ENCODE measurements at places on chromosomes 6 and 20. TPM values are rescaled to one million over a fixed set of nuclear protein-coding genes. Genes with fewer than 3 reads are reported as not detected.

DNA sequence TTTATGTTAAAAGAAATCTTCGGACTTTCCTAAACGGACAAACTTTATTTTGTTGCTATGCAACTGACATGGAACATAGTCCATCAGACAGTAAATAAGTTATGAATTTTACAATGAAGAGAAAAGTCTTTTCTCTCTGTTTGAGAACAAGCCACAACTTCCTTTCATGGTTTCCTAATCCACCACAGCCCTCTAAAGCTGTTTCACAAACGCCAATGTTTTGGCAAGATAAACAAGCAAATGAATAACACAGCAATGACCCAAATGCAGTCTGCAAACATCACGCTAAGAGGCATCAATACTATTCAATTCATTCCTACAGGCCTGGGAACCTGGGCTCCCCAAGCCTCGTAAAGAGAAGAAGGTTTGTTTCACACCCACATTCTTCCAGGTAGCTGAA lies 60.4 kb downstream of the HAO1 start:
- DNase-seq, result no peak

Gene HLA-DMA
- 68.2 TPM for total RNA-seq

- no peak for DNase-seq
Observed at GRCh38 chr6:8686077-8686476, 250.7 kb upstream of the SLC35B3 start.

DNA sequence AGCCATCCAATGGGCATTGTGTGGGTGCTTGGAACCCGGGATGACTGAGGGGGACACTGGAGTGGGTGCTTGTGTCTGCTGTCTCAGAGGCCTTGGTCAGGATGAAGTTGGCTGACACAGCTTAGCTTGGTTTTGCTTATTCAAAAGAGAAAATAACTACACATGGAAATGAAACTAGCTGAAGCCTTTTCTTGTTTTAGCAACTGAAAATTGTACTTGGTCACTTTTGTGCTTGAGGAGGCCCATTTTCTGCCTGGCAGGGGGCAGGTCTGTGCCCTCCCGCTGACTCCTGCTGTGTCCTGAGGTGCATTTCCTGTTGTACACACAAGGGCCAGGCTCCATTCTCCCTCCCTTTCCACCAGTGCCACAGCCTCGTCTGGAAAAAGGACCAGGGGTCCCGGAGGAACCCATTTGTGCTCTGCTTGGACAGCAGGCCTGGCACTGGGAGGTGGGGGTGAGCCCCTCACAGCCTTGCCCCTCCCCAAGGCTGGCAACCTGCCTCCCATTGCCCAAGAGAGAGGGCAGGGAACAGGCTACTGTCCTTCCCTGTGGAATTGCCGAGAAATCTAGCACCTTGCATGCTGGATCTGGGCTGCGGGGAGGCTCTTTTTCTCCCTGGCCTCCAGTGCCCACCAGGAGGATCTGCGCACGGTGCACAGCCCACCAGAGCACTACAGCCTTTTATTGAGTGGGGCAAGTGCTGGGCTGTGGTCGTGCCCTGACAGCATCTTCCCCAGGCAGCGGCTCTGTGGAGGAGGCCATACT lies 49.4 kb downstream of the PYGB start:
- DNase-seq, result no peak

Gene SIGLEC1
- 8.2 TPM for total RNA-seq

DNA sequence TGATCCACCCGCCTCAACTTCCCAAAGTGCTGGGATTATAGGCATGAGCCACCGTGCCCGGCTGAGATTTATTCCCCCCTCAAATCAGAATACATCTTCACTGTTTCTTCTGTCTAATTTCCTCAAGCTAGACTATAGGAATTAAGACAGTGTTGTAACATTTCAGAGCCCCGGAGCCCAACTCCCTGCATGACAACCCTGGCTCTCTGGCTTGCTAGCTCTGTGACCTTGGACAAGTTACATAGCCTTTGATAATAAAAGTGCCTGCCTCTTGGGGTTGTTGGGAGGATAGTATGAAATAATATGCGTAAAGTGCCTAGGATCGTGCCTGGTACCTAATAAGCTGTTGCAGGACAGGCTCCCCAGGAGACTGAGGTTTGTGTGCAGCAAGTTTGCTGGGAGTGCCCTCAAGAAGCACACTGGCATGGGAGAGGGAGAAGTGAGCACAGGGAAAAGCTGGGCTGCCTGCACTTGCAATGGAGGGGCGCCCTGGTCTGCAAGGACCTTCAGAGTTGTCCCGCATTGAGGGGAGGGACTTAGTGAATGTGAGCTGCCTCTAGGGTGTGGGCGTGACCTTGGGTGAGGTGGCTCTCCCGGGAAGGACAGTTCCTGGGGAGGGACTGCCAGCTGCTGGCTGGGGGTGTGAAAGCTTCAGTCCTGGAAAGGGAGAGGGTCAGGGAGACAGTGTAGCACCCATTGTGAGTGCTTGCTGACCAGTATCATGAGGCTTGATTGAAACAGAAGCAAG lies 43.4 kb downstream of the TAF8 start:
- DNase-seq, result no peak

GRCh38 chr6:36277946-36278470 lies 8.1 kb downstream of the PNPLA1 start:
- DNase-seq, result no peak

- DNase-seq, result no peak
Observed at GRCh38 chr6:33630014-33630413, 8.9 kb downstream of the ITPR3 start.

Gene SLC22A7
- total RNA-seq, result 0.37 TPM

DNA sequence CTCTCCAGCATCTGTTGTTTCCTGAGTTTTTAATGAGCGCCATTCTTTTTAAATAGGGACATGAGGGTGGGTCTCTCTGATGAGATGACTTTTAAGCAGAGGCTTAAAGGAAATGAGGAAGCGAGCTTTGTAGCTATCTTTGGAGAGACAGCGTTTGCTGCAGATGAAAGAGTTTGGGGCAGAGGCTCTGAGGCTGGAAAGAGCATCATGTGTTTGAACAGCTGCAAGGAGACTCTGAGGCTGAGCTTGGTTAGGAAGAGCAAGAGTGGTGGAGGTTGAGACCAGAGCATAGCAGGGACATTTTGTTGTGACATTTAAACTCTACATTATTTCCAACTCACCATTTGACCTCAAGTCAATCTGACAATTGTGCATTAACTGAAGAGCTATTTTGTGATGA lies 38.3 kb upstream of the TMX4 start:
- DNase-seq, result no peak

- DNase-seq, result peak; percentile 26
Observed at GRCh38 chr6:40845553-40845952, 193.5 kb downstream of the UNC5CL start.

- peak; percentile 76 for DNase-seq
Observed at GRCh38 chr6:125944434-125944816, 12.1 kb upstream of the HINT3 start.

DNA sequence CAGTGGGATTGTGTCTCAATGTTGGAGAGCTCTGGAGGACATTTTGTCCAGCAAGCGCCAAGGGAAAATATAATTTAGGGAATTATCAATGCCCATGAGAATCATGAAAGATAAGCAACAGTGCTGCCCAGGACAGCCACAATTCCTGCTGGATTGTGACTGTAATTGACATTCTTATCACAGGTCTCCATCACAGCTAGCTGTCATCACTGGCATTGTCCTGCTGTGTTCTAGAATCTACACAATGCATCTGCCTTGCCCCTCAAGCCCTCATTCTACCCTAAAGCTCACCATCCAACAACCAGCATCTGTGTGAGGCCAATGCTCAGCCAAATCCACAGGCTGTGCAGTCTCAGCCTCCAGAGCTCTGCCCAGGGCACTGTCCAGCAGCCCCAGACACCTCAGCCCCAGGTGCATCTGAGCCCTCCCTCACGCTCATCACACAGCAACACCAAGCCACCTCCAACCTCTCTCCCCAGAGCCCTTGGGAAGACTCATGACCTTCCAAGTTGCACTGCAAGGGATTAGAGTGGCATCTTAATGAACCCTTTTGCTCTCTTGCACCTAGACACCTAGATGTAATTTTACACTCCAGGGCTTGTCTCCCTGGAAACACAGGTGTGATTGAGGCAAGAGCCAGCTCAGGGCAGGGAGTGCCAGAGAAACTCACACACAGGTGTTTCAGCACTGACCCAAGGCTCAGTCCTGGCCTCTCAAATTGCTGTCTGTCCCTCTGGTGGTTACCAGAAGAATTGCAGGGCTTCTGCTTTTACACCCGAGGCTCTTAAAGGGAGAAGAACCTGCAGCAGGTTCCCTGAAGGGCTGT lies 85.2 kb upstream of the PHACTR3 start:
- peak; percentile 25 for DNase-seq

Gene GJA10
- not detected for total RNA-seq

Gene PSMB8
- total RNA-seq, result 73.7 TPM

- DNase-seq, result no peak
Observed at GRCh38 chr6:25061289-25061936, 125.7 kb upstream of the RIPOR2 start.

Gene JPH2
- 48.9 TPM for total RNA-seq

Gene POM121L2
- not detected for total RNA-seq

- DNase-seq, result peak; percentile 50
Observed at GRCh38 chr6:57221191-57221935, 744 bp downstream of the RAB23 start.

DNA sequence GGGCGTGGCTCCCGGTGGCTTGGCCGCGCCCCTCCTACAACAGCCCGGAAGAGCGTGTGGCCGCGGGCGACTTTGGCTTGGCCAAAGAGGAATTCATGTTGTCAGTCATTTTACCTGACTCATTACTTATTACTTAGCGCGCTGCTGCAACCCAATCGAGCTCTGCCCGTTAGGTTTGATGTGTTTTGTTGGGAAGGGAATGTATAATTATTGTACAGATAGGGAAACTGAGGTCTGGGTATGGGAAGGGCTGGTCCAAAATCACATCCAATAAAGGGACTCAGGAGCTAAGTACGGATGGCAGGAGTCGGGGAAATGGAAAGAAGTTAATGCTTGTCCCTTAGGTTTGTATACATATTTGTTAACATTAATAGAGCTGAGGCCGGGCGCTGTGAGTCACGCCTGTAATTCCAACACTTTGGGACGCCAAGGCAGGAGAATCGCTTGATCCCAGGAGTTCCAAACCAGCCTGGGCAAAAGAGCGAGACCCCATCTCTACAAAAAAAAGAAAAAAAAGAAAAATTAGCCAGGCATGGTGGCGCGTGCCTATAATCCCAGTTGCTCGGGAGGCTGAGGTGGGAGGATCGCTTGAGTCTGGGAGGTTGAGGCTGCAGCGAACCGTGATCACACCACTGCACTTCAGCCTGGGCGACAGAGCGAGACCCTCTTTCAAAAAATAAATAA lies 639 bp upstream of the ZNF335 start:
- DNase-seq, result no peak

GRCh38 chr6:17265570-17265969 lies 15.6 kb upstream of the RBM24 start:
- DNase-seq, result no peak

- DNase-seq, result no peak
Observed at GRCh38 chr6:624979-625378, 31.9 kb downstream of the HUS1B start.

DNA sequence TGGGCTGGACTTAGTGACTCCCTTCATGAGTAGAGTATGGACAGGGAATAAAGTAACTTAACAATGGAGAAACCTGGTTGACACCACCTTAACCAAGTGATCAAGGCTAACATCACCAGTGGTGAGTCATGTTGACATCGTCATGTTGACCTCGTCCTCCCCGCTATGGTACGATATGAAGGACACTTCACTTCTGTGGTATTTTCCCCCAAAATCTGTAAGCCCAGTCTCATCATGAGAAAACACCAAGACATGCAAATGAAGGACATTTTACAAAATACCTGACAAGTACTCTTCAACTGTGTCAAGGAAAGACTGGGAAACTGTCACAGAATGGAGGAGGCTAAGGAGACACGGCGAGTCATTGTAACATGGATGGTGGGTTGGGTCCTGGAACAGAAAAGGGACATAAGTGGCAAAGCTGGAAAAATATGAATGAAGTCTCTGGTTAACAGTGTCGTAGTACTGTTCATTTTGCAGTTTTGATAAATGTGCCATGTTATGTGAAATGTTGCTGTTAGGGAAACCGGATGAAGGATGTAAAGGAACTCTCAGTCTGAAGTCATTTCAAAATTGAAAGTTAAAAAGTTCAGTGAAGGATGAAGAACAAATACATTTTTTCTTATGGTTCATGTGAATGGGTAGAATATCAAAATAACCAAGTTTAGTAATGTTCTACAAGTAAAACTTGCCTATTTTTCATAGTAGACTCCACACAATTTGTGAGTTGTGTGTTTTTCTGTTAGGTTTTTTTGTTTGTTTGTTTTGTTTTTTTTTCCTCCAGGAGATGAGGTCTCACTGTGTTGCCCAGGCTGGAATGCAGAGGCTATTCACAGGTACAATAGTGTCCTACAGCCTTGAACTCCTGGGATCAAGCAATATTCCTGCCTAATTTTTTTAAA lies 247.5 kb downstream of the TMEM242 start:
- DNase-seq, result no peak

GRCh38 chr20:4088766-4089165 lies 73.4 kb upstream of the RNF24 start:
- no peak for DNase-seq

Gene GPR6
- total RNA-seq, result not detected

GRCh38 chr6:32462609-32463008 lies 22.9 kb downstream of the HLA-DRA start:
- DNase-seq, result no peak

Gene GPLD1
- 2.3 TPM for total RNA-seq

GRCh38 chr6:154548130-154548830 lies 37.8 kb upstream of the CNKSR3 start:
- DNase-seq, result no peak

GRCh38 chr6:25050356-25050755 lies 114.6 kb upstream of the RIPOR2 start:
- DNase-seq, result no peak

Data from mucosa of gallbladder (tissue), 1 donor.